Left ventricle myocardium inferior (tissue), 1 donor: ENCODE measurements at places on chromosomes 2 and 18. TPM values are rescaled to one million over a fixed set of nuclear protein-coding genes. Genes with fewer than 3 reads are reported as not detected.

DNA sequence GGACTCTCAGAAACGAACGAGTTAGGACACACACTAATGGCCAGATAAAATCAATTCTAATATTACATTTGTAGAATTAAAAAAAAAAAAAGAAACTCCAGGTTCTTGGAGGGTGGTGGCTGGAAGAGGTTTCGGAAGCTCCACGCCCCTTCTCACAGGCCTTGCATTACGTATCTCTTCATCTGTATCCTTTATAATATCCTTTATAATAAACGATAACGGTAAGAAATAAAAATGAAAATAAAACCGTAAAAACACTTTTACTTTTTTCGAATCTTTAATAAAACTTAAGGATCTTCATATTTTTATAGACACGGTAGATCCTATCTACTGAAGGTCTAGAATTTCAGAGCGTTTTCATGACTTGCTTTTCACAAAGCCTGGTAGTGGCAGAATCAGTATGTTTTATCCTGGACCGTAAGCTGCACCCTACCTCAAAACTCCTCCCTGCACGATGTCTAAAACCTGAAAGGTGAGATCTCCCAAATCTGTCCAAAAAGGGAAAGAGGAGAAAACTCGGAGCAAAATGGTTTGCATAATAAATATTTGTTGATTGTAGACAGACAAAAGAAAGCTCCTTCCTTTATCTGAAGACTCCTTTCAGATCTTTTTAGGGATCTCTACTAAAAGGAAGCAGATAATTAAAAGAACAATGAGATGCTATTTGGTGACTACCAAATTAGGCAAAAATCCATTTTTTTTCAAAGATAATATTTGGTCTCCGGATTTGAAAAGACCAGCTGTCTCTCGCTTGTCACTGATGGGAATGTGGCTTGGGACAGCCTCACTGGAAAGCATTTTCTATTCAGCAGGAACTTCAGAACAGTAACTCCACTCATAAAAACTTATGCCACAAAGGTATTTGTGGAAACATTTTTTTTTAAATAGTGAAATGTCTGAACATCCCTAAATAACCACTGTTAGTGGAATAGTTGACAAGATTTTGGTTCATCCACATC is 2.0 kb upstream of the CXCR4 start:
- no peak for DNase-seq

GRCh38 chr2:195318440-195319111 is 338.4 kb upstream of the SLC39A10 start:
- no peak for DNase-seq

Gene CHRNG
- total RNA-seq = not detected

Gene MFF
- total RNA-seq = 88.0 TPM

DNA sequence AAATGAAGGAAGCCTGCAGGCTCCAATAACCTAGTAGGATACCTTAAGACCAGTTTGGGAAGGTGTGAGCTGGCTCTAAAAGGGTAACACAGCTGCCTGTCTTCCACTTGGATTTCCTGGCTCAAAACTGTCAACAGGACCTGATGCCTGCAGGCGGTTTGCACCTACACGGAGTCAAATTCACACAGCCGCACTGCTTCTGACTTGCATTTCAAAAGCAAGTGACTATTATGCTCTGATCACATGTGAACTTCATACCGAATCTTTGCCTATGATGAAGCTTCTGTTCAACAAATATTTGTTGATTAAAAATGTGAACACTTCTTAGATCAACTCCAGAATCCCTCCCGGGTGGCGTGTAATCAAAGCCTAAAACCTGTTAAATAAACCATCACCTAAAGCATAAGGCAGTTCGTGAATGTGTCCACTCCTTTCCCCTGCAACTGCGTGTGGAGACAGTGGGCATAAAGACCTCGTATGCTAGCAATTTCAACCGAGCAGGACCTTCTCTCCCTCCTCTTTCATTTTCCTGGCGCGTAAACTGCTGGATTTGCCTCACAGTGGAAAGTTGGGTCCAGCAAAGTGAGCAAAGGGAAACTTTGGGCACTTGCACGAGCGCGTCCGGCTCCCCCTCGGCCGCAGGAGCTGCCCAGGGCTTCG is 784 bp downstream of the CRACDL start:
- no peak for DNase-seq

- DNase-seq = no peak
These were observed 295.3 kb downstream of the LRRTM1 start for GRCh38 chr2:80009211-80009610.

DNA sequence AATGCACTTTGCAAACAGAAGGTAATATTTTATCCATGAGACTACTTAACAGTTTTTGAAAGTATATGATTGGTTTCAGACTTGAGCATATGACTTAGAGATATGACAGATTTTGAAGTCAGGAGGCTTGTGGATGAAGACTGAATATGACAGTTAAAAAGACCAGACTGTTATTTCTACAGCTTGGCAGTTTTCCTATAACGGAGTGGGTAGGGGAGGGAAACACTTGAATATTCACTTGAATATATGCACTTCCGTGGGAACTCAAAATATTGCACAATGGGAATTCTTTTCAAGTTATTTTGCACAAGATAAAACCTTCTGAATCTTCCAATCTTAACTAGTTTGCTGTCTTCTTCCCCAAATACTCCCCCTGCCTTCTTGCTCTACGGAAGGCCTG is 64.6 kb upstream of the ACKR3 start:
- DNase-seq = no peak

Gene UGT1A4
- total RNA-seq = not detected

- DNase-seq = peak; percentile 69
These were observed 59.6 kb downstream of the LONRF2 start for GRCh38 chr2:100262555-100263320.

Gene DES
- total RNA-seq = 15,954 TPM

GRCh38 chr2:11746807-11747459 is 501 bp downstream of the LPIN1 start:
- peak; percentile 31 for DNase-seq

Gene GAD1
- not detected for total RNA-seq

DNA sequence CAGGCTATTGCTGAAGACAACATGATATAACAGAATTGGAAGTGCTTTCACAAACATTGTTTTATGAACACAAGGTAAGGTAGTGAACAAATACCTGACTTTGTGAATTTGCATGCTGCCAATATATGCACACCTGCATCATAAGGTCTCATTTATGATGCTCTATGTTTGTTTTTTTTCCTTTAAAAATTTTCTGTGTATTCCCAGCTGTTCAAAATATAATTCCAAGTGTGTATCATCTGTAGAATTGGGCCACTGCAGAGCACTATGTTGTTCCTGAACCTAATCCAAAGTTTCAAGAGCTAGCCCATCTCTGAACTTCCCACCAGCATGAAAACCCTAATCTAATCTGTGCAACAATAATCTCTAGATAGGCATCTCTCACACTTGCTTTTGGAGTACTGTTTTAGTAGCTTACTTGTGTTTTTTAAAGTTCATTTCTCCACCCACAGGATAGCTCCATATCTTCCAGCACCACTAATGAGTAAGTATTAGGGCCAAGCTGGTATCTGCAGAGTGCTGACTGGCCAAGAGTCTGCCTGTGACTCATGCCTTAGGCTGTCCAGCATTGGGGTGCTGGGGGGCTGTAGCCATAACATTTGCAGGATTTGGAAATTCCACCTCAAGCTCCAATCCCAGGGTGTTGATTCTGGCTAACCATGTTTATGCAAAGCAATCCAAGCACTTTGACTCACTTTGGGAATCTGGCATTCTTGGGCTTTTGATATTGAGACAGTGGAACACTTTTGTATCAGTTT is 208.2 kb upstream of the REV1 start:
- DNase-seq = peak; percentile 41

GRCh38 chr2:214100488-214100887 is 310.4 kb upstream of the VWC2L start:
- no peak for DNase-seq

DNA sequence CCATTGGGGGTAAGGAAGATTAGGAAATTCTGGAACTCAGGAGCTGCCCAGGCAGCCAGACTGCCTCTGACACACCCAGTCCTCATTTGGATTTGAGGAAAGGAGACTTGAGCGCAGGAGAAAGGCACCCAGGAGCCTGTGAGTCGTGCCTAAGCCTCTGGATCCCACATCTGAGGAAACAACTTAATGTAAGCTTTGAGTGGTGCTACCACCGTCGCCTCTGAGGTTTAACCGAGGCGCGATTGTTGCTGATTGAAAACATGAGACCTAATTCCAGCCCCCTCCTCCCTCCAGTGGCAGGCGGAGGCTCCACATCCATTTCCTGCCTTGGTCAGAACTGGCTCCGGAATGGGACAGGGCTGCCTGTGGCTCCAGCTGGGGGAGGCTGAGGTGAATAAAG is 176.7 kb upstream of the PKDCC start:
- peak; percentile 26 for DNase-seq

DNA sequence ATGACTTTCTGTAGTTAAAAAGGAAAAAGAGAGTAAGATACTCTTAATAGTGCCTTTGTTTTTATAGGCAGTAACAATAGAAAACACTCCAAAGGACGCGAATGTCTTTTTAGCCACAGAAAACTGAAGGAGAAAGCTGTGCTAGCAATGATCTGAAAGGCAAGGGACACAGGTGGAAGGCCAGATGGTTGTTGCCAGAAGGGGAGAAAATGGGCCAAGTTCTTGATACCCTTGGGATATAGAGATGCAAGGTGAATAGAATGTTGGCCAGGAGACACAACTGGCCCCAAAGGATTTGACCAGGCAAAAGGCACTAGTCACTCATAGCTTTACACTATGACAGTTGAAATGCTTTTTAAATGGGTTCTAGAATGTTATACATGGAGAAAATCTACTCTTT is 180.0 kb downstream of the NRXN1 start:
- DNase-seq = no peak

DNA sequence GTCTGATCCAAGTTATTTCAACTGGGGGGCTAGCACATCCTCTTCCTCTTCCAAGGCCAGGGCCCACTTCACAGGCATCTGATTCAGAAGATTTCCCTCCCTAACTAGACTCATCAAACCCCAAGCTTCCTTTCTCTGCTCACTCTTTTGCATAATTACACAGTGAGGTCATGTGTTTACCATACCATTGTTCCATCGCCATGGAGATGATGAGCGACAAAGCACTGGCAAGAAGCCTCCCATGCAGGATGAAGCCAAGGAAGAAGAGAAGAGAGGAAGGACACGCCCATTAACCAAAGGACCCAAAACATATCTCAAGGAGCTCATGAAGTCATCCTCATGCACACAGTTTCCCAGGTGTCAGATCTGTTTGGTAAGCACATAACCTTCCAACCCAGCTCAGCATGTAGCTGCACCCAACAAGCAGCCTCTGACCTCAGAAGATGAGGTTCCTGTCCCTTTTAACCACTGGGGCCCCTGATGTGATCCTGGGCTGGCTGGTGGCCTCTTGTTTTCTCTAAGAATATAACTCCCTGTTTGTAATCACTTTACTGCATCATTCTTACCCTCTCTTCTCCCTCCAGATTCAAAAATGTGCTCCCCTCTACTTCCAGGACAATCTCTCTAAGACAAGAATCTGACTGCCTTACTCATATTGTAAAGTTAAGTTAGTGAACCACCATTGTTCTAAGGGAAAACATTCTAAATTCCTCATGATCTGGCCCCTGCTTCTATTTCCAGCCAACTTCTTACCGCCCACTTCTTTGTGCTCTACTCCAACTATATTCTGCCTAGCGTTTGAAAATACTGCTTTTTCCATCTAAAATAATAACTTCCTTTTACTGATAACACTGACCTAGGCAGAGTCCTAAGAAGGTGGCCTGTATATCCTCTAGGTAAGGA is 190.1 kb downstream of the TTC32 start:
- no peak for DNase-seq

Gene MDH1B
- total RNA-seq = 0.69 TPM

DNA sequence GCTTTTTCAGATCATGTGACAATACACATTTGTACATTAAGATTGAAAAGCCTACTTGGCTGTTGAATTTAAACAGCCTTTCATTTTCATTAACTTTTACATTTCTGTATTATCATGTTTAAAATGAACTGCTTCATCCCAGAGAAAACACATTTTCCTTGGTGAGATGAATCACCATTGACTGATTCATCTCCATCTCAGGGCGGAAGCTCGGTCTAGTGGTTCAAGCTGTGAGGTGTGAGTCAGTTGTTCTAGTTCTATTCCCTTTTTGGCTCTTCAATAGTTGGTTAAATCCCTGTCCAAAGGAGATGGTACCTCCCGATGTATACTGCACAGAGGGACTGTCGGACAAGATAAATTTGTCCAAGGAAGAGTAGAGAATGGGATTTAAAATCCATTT is 189.7 kb downstream of the ADCYAP1 start:
- no peak for DNase-seq

- DNase-seq = no peak
These were observed 9.1 kb upstream of the MYO5B start for GRCh38 chr18:50203801-50204604.

Gene RNF181
- 89.2 TPM for total RNA-seq

DNA sequence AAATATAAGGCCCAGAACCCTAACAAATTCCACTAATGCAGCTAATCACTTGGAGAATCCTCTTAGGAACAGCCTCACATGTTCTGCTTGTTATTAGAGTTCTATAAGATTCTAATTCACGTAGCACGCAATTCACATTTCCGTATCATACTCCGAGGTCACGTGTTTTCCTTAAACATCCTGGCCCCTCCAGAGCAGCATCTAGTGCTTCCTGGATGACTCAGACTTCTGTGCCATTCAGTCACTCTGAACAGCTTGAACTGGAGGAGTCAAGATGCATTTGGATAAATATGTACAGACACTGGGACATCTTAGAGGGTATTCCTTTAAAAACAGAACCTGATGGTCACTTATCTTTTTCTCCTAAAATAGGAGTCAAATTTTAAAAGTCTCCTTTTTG is 156.5 kb downstream of the MYO5B start:
- no peak for DNase-seq

Gene GLB1L
- total RNA-seq = 1.7 TPM

GRCh38 chr2:164145093-164145987 is 409.5 kb upstream of the FIGN start:
- no peak for DNase-seq

GRCh38 chr18:56709463-56709862 is 58.3 kb downstream of the WDR7 start:
- DNase-seq = no peak

Gene PIKFYVE
- total RNA-seq = 13.9 TPM

Gene C2orf15
- not detected for total RNA-seq

DNA sequence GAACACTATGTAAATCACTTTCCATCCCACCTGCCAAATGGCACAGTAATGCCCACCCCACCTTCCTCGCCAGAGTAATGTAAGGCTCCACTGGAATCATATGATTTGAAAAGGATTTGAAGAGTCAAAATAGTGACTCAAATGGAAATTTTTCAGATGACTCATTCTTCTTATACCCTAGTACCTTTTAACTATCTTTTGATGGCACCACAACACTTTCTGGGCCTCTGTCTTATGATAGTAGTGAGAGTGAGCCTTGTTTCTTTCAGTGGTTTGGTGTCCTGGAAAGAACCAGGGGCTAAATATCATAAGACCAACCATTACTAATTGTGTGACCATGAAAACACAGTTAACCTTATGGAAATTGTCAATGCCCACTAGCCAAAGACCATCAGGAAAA is 235.4 kb upstream of the SLC14A2 start:
- no peak for DNase-seq

- no peak for DNase-seq
These were observed 171.8 kb upstream of the KLF7 start for GRCh38 chr2:207337234-207338219.

Gene B3GNT7
- 2.4 TPM for total RNA-seq

GRCh38 chr2:100936972-100937542 is 65.0 kb upstream of the RPL31 start:
- no peak for DNase-seq

- DNase-seq = no peak
These were observed 147.9 kb downstream of the B3GNT2 start for GRCh38 chr2:62343636-62344337.
